ENCODE measurements at places on chromosomes 7 and 10.

DNA sequence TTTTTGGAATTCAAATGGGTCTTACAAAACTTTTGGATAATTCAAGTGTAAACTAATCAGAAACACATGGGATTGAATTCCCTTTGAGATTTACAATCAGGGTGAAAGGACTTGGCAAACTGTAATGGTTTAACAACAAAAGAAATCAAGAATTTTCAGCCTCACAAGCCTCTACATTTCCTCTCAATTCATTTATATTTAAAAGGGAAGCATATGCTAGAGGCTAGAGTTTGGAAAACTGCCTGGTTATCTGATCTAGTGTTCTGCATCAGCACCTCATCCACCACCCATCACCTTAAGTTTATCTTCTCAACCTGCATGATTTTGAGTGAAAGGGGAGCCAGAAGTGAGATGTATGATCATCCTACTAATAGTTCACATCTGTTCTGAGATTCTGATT is 120.7 kb downstream of the TES start:
- DNase-seq, result no peak

- DNase-seq, result no peak
Measured at GRCh38 chr7:35900651-35901050, 99.8 kb downstream of the SEPTIN7 start.

DNA sequence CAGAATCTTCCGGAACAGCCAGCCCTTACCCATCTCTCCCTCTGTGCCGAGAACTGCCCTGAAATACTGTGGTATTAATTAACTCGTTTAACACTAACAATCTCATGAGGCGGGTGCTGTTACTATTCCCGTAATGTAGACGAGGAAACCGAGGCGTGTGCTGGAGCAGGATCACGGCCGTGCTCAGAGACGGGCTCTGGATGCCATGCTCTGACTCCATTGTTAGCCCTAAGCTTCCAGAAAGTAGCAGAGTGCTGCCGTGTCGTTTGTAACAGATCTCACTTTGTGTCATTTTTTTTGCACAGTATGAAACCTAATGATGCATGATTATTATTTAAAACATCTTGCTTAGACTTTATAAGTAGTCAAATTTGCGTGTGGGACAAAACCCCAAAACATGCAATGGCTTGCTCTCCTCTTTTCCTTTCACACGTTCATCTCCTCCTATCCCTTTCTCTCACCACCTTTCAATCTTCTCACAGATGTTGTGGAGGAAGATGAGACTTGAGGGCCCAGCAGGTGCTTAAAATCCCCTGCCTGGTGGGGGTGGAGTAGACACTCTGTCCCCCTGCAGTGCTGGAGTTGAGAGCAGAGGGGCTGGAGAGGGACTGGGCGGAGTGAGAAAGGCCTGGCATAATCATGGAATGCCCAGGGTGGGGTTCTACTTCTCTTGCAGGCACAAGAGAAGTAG is 482 bp upstream of the ACTR3C start:
- DNase-seq, result no peak

GRCh38 chr7:8249121-8249520 is 12.8 kb downstream of the ICA1 start:
- no peak for DNase-seq

- no peak for DNase-seq
Measured at GRCh38 chr7:153034791-153035190, 275.2 kb downstream of the ACTR3B start.

GRCh38 chr10:100923580-100923979 is 10.8 kb downstream of the SLF2 start:
- no peak for DNase-seq

- DNase-seq, result no peak
Measured at GRCh38 chr7:24902276-24902675, 77.7 kb downstream of the OSBPL3 start.

- DNase-seq, result no peak
Measured at GRCh38 chr7:6258440-6259182, 13.8 kb downstream of the CYTH3 start.

DNA sequence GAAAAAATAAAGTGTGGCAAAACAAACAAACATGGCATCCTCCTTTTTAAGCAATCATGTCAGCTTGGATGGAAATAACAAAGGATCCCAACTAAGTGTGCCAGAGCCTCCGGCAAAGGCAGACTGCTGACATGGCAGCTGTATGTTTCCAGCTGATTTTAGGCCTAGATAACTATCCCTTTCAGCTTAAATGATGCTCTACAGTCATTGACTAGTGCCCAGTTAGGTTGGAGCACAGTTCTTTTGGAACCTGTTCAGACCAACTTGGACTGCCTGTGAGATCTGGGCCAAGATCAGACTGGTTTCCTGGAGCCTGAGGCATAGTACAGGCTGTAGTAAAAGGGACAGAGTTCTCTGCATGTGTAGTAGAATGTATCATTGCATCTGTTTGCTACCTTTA is 128.7 kb downstream of the DYNC1I1 start:
- DNase-seq, result no peak

GRCh38 chr10:77552252-77552651 is 85.4 kb downstream of the KCNMA1 start:
- no peak for DNase-seq

DNA sequence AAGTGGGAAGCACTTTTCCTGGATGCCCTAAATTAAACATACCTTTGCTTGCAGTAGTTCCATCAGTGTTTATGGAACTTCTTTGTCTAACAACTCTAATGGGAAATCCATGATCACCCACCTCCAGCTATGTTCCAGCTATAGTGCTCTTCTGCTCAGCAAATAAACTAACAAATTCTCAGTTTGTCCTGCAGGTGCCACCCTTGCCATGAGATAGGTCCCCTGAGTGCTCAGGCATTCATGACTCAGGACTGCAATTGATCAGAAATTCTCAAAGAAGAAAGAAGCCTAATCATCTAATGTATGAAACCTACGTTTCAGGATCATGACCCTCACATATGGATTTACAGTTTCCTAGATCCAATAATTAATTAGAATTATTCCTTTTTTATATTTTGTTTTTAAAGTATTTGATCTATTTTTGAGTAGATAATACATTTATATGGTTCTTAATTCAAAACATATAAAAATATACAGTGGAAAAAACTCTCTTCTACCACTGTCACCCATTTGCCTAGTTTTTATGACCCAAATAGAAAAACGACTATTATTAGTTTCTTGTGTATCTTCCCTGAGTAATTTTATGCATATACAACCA is 48.7 kb upstream of the DYNC1I1 start:
- no peak for DNase-seq

- DNase-seq, result no peak
Measured at GRCh38 chr10:62492870-62493180, 118.7 kb downstream of the ZNF365 start.

- DNase-seq, result no peak
Measured at GRCh38 chr7:75916259-75916658, 1.3 kb downstream of the POR start.

DNA sequence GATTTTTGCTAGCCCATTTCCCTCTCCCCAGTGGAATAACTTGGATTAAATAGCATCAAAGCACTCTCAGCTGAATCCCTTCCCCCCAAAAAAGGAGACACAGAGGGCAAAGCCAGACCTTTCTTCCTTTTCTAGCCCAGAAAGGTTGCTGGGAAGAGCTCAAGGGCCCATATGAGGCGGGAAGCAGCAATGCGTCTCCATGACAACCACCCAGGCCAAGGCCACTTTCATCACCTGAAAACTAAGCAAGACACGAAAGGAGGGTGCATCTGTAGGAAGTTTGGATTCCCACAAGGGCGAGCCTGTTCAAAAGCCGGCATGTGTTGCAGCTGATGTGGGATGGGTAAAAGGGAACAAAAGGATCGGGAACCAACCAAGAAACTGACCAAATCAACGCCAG is 229.1 kb downstream of the PLXNA4 start:
- no peak for DNase-seq

- no peak for DNase-seq
Measured at GRCh38 chr10:9193120-9193519, 1138.6 kb downstream of the GATA3 start.

All from activated CD8-positive, alpha-beta memory T cell treated with anti-CD3 and anti-CD28 coated beads for 24 hours (primary cell).